ENCODE measurements at places on chromosomes 1 and 21.
A peak's percentile ranks its signal among the peaks of the same experiment; 100 is the strongest.

DNA sequence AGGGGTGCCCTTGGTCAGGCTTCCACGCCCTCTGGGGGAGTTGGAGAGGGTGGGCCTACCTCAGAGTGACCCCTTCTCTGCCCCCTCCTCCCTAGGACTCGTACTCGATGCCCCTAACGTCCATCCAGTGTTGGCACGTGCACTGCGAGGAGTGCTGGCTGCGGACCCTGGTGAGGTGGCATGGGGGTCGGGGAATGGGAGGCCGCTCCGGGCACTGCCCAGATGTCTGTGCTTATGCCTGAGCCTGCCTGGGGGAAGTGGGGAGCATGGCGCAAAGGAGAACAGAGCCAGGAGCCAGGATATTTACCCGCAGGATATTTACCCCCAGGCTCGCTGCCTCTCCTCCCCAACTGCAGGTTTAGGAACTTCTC, 24.5 kb downstream of the TMEM53 start:
- no peak for DNase-seq

GRCh38 chr1:81833722-81834121, 33.0 kb downstream of the ADGRL2 start:
- DNase-seq = no peak

DNA sequence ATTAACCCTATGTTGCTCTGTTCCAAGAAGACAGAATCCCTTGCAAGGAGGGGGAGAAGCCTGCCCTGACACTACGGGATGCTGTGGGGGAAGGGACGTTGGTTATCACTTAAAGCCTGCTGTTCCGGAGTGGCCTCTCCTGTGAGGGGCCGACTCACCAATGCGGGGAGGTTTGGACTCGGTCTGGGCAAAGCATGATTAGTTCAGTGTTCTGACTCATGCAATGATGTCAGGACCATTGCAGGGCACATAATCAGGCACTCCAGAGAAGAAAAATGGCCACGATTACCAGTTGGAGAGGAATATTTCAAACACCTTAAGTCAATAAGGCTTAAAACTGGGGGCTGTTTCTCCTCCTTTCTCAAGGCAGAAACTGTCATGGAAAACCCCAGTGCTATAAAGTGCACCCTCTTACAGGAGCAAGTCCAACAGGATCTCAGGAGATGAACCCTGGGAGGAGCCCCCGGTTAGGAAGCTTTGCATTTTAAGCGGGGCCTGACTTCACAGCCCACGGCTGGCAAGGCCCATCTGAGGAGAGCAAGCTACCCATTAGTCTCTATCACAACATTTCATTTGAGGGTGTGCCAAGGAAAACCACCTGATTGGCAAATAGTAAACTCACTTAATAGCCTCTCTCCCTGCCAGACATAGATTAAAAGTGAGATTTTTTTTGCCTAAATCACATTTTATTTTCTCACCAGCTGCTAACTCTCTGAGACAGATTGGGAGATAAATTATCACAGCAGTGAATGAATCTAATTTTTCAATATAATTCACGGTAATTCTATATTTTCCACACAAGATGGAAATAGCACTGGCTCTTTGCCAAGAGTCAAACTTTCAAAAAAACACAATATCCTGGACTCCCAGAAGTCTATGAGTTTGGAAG, 202.5 kb downstream of the C1orf94 start:
- no peak for DNase-seq

- peak; percentile 73 for DNase-seq
Measured at GRCh38 chr1:231590453-231591198, 36.0 kb upstream of the DISC1 start.

- DNase-seq = no peak
Measured at GRCh38 chr21:42155045-42155855, 63.7 kb upstream of the ABCG1 start.

- DNase-seq = peak; percentile 9
Measured at GRCh38 chr1:25650289-25650576, 33.6 kb downstream of the MAN1C1 start.

DNA sequence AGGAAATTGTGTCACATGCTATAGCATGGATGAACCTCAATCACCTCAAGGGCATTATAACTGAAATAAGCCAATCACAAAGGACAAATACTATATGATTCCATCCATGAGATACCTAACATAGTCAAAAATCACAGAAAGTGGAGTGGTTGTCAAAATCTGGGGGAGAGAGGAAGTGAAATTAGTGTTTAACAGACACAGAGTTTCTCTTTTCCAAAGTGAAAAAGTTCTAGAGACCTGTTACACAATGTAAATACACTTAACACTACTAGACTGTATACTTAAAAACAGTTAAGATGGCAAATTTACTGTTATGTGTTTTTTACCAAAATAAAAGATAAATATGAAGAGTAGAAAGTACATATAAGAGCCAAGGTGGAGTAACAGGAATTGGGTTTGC, 31.8 kb downstream of the ZNF644 start:
- no peak for DNase-seq

DNA sequence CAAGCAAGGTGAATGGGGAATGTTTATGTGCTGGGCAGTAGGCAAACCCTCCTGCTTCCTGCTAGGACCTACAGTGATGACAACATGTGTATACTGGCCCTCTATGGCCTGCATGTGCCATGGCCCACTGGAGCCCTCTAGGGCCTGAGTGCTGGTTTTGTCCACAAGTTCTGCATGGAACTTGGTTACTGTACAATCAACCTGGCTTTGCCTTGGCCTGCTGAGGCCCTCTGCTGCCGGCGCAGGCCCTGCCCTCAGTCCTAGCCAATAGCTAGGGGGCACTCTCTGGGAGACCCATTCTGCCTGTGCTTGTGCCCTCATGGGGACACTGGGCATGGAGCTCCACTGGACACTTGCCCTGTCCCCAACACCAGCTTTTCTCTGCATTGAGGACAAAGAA, 138.6 kb upstream of the NGF start:
- DNase-seq = no peak

- DNase-seq = no peak
Measured at GRCh38 chr1:210505601-210506496, 177.1 kb downstream of the HHAT start.

- no peak for DNase-seq
Measured at GRCh38 chr1:77047978-77048614, 171.1 kb downstream of the PIGK start.
